ENCODE measurements at places on chromosomes 1 and 21. TPM values are rescaled to one million over a fixed set of nuclear protein-coding genes. Genes with fewer than 3 reads are reported as not detected.

GRCh38 chr1:245105815-245106410 is 48.9 kb upstream of the KIF26B start:
- no peak for DNase-seq

- DNase-seq, result no peak
These were observed 3.9 kb downstream of the TMEM61 start for GRCh38 chr1:54984131-54984842.

- no peak for DNase-seq
These were observed 2.5 kb downstream of the SLC25A44 start for GRCh38 chr1:156196445-156196844.

GRCh38 chr21:44692798-44693512 is 4.0 kb upstream of the KRTAP10-12 start:
- no peak for DNase-seq

- DNase-seq, result peak; percentile 37
These were observed at the start of gene DMBX1 for GRCh38 chr1:46489638-46490405. Gene DMBX1 (plus strand): TSS chr1:46489836. CDS start chr1:46507011, 17,175 bp downstream.

DNA sequence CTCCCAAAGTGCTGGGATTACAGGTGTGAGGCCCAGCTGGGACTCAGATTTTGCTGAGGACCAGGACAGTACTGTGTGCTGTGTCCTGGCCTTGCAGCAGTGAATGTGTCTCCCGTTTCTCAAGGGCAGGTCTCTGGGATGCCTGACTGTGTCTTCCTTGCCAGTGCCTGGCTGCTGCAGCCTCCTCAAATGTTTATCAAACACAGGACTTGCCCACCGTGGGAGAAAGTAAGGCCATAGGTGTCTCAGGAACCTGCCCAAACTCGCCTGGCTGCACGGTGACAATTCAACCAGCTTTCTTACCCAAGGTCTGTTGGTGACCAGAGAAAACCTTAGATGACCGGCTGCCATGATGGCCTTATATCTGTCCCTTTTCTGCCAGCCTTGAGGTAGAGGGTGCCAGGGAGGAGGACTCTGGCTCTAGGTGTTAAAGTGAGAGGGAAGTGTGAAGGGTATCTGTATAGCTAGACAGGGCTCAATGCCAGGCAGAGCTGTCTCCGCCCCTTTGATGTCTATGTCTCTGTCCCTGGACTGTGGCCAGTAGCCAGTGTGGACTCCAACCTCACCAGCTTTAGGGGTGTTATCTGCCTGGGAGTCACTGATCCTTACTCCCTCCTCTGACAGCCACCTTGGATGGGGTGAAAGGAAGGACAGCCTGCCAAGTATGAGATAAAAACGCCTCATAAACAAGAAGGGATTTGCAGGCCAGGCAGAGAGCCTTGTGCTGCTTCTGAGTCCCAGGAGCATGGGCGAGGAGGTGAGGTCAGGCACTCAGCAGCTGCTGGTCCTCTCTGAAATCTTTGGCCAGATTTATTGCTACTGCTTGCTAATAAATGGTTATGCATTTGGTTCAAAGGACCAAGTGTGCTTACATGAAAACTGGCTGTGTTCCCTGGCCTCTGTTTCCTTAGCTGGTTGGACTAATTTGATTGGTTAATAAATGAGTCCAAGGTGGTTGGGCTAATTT is 22.3 kb downstream of the IL6R start:
- DNase-seq, result peak; percentile 71

DNA sequence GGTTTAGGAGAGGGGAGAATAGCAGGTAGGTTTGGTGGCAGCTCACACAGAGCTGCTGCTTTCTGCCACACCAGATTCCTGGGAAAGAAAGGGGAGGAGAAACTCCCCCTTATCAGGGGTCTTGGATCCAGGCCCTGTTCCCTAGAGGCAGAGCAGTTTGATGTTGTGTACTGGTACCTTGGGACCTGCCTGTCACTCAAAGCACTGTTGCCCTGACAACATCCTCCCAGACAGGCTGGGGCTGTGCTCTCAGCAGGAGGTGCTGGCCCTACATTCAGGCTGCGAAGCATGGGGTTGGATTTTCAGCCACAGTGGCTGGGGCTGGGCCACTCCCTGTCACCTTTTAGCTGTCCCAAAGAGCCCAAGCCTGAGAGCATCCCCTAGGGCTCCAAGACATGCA is 188.0 kb downstream of the GRIK3 start:
- DNase-seq, result no peak

DNA sequence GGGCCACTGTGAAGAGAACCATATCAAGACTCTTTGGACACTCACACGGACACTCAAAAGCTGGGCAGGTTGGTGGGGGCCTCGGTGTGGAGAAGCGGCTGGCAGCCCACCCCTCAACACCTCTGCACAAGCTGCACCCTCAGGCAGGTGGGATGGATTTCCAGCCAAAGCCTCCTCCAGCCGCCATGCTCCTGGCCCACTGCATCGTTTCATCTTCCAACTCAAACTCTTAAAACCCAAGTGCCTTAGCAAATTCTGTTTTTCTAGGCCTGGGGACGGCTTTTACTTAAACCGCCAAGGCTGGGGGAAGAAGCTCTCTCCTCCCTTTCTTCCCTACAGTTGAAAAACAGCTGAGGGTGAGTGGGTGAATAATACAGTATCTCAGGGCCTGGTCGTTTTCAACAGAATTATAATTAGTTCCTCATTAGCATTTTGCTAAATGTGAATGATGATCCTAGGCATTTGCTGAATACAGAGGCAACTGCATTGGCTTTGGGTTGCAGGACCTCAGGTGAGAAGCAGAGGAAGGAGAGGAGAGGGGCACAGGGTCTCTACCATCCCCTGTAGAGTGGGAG is 36.3 kb upstream of the TDRD10 start:
- DNase-seq, result no peak

- peak; percentile 62 for DNase-seq
These were observed 3.8 kb upstream of the PLEKHA6 start for GRCh38 chr1:204363335-204364114.

DNA sequence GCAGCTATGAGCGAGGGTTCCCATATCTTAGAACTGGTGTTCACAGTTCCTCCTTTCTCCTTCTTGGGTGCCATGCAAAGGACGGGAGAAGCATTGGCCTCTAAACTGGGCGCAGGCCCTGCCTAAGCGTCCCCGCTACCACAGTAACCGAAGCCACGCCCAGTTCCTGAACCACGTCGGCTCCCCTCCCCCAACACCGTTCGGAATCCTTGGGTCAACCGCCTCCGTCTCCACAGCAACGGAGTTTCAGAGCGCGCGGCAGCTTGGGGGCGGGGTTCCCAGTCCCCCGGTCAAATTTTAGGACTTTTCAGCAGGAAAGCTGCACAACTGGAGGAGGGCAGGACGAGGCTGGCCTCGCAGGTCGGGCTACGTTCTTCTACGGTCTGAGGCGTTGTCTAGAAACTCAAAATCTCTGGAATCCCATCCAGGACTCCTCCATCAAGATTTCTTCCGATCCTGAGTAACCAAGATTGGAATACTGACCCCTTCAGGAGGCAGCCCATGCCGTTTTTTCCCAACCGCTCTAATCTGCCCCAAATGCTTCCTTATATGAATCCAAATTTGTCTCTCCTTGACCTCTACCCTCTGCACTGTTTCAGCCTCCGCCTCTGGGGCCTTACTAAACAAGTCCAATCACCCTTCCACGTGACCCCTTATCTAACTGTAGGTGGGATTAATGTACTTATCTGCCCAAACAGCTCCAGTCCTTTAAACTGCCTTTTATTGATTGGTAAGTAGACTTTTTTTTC is at the start of gene SPAG17:
Gene SPAG17, minus strand, starts transcription at position 145 of the 749 bp plus-strand sequence. Its CDS starts 71 bp downstream, at position 74.
- DNase-seq, result peak; percentile 14

DNA sequence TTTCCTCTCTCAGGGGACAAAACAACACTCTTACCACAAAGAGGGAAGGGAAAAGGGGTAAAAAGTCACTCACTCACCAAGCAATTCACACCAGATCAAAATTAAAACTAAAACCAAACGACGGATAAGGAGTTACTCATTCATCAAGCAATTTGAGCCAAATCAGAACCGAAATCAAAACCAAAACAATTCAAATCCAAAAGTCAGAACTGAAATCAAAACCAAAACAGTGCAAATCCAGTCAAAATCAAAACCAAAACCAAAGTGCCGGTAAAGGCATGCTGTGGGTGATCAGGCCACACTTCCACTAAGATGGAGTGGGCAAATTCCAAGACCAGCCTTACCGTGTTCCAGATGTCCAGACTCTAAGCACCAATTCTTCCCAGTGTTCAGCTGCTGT is 717.9 kb downstream of the AMY1C start:
- DNase-seq, result no peak

DNA sequence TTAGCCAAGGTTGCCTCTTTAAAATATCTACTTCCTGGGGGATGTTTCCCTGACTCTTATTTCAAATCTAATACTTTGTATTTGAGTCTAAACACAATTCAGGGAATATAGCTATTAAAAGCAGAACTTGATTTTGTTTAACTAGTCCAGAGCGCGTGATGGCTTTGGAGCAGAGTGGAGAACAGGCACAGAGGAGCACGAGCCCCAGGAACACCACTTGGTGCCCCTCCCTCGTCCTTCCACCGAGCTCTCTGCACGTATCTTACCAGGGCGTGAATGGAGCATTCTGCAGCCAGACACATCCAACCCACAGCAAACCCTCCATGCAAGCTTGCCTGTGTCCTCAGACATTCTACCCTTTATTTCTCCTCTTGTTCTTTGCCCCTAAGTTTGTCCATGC is 14.1 kb downstream of the KIF26B start:
- no peak for DNase-seq

DNA sequence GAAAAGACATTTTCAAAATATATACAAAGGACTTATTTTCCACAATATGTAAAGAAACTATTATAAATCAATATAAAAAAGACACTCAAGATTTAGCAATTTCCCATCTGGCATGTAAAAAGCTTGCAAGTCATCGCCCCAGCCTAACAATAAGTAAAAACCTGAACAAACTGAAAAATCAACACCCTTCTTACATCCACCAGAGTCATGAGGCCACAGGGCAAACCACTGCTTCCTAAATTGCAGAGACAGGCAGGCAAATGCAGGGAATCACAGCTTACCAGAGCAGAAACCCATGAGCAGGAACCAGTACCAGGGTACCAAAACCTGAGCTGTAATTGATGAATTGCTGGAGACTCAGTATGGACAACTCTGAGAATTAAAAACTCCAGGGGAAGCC is 16.7 kb upstream of the WNT2B start:
- no peak for DNase-seq

GRCh38 chr1:95889400-95889799 is 655.4 kb downstream of the RWDD3 start:
- DNase-seq, result no peak

- DNase-seq, result no peak
These were observed 15.3 kb downstream of the SPATA46 start for GRCh38 chr1:162361349-162361748.

- no peak for DNase-seq
These were observed 123.9 kb upstream of the DUSP10 start for GRCh38 chr1:221865808-221866207.

- DNase-seq, result no peak
These were observed 3.9 kb downstream of the S100B start for GRCh38 chr21:46600978-46601377.

DNA sequence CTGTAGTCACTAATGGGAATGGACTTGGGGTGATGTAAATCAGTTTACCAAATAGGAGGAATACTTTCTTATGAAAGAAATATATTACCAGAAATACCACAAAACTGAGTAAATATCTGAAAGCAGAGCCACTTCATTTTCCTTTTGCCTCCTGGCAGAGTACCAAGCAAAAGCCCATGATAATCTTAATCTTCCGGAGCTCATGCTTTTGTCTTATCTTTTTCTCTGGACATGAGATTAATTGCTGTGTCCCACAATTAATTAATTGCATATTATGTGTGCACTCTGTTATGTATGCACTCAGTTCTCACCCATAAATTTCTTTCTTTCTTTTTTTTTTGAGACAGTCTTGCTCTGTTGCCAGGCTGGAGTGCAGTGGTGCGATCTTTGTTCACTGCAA is 94.1 kb upstream of the PDE4B start:
- DNase-seq, result no peak

DNA sequence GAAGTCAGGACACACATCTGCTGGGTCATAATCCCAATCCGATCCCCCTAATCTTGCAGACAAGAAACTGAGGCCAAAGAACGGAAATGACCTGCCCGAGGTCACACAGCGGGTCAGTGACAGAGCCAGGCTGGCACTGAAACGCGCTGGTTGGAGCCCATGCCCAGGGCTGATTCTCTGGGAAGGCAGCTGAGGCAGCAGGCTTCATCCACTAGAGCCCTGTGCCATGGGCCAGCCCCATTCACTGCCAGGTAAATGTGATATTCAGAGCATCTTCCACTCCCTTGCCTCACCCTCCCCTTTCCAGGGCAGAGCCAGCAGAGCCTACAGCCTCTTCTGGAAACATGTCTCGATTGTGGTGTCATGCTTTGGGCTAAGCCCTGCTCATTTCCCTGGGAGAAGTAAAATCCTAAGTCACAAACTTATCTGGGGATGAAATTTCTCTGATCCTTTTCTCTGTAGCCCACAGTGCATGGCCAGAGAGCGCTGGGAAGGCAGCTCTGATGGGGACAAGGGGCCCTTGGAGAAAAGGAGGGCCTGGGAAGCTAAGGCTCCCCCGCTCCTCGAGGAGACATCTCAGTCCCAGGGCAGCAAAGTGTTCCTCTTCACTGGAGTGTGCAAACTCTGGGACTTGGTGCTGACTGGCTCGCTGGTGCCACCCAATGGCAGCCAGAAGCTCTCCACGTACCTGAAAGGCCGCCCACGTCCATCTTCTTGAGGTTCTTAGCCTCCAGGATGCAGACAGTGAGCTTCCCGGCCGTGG is 110.4 kb downstream of the SYT2 start:
- peak; percentile 42 for DNase-seq

- no peak for DNase-seq
These were observed 83.4 kb downstream of the LYST start for GRCh38 chr1:235783148-235783776.

DNA sequence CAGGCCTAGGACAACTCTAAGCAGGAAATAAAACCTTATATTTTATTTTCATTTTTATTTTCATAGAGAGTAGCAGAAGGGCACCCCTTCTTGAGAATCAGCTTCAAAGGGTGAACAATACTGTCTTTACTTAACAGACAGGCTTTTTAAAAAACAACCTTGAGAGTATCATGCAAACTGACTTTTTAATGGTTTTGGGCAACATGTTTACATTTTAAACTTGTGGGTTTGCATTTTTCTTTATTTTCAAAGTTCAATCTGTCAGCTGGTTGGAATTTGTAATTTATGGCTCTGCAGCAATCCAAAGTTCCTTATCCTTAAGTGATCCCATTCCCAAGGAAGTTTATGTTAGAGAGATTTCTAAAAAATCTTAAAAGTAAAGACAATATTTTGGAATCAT is 392.3 kb upstream of the ADAMTS5 start:
- DNase-seq, result no peak

AVPR1B gene
- total RNA-seq, result not detected

TCP10L gene
- 17.8 TPM for total RNA-seq

RIMKLA gene
- 1.4 TPM for total RNA-seq

C1orf52 gene
- 30.5 TPM for total RNA-seq

FLG gene
- 13.6 TPM for total RNA-seq

BMP8A gene
- total RNA-seq, result 5.4 TPM

FCRLA gene
- total RNA-seq, result not detected

IFI44 gene
- 5.3 TPM for total RNA-seq
